ENCODE measurements at places on chromosomes 3 and 15. TPM values are rescaled to one million over a fixed set of nuclear protein-coding genes. Genes with fewer than 3 reads are reported as not detected.

GRCh38 chr3:42209917-42210316, 56.1 kb downstream of the CCK start:
- no peak for DNase-seq

The DUOXA1 gene
- polyA plus RNA-seq, result 0.12 TPM

- peak; percentile 35 for DNase-seq
These were observed 8.2 kb downstream of the DIPK2A start for GRCh38 chr3:143979813-143980212.

- DNase-seq, result peak; percentile 39
These were observed 617.4 kb downstream of the CADM2 start for GRCh38 chr3:85576091-85576690.

GRCh38 chr15:72086010-72086697, 31.8 kb downstream of the MYO9A start:
- no peak for DNase-seq

DNA sequence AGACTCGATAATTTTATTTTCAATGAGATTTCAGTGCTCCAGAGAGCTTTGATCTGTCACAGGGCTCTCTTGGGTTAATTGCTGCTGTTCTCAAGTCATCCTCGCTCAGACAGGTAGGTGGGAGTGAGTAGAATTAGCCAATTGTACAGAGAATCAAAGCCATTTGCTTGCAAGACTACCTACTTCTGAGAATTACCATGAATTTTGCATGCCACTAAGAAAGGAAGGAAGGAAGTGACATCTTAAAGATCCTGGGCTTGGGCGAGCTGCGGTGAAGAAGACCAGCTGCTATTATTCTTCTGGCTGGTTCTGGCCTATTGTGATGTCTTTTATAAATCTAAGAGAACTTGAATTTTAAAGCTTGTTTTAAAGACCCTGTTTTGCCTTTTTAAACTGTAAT, 154.1 kb upstream of the LPP start:
- DNase-seq, result no peak

The BUB1B gene
- 21.4 TPM for polyA plus RNA-seq

GRCh38 chr3:171658841-171659240, 151.4 kb downstream of the PLD1 start:
- DNase-seq, result no peak

- DNase-seq, result no peak
These were observed 87.6 kb downstream of the NR2F2 start for GRCh38 chr15:96418146-96418545.

GRCh38 chr15:42604894-42605744, 29.7 kb downstream of the STARD9 start:
- peak; percentile 87 for DNase-seq

- DNase-seq, result no peak
These were observed 657.0 kb upstream of the NAALADL2 start for GRCh38 chr3:174202116-174202515.

- DNase-seq, result no peak
These were observed 3.0 kb downstream of the MEF2A start for GRCh38 chr15:99568625-99569352.

DNA sequence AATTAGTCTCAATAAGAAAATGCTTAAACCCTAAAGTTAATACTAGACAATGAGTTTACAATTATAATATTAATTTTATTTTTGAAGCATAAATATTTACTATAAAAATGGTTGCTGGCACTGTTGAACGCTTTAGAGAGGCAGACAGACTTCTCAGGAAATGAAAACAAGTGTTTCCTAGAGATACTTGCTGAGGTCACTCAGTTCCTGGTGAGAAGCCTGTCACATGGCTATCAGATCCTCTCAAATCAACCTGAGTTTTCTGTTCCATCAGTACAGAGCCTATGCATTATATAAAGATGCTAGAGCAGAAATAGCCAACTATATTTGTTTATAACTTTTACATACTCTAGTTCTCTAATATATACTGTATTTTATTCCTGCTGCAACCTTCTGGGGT, 109.2 kb downstream of the MYO5A start:
- no peak for DNase-seq

DNA sequence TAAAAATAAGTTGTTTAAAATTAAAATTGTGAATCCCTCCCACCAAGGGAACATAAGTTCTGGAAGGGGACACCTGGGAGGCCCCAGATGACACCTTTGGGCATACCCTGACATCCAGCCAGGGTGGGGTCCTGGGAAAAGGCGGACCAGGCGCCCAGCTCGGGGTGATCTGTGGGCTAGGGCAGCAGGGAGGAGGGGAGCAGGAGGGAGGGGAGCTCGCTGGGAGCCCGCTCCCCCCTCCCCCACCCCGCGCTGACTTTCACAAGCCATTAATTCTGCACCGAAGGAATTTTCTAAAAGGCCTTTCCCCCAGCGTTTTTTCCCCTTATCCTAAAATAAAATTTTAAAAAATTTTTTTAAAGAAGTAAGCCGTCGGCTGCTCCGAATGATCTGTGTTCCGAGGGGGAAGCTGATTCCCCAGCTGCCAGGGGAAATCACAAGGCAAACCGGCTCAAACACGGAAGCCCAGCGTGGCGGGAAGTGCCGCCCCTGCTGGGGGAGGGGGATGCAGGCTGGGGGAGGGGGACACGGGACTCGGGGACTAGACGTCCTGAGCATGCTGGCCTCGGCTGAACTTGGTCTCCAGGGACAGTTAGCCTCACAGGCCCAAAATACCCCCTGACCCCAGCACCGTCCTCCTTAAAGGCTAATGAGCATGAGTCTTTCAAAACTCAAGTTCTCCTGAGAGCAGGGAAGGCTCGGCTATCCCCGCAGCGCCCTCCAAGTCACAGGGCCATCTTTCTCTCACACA, 13.9 kb downstream of the PLXND1 start:
- DNase-seq, result peak; percentile 79

- DNase-seq, result no peak
These were observed 74.2 kb upstream of the BHLHE40 start for GRCh38 chr3:4904811-4905695.

GRCh38 chr3:128089135-128089534, 34.5 kb downstream of the RUVBL1 start:
- DNase-seq, result no peak

The GOLGA8S gene
- polyA plus RNA-seq, result 0.75 TPM

GRCh38 chr3:150447631-150448465, 39.8 kb downstream of the TSC22D2 start:
- no peak for DNase-seq

- no peak for DNase-seq
These were observed 68.5 kb upstream of the SGO1 start for GRCh38 chr3:20254268-20255117.

DNA sequence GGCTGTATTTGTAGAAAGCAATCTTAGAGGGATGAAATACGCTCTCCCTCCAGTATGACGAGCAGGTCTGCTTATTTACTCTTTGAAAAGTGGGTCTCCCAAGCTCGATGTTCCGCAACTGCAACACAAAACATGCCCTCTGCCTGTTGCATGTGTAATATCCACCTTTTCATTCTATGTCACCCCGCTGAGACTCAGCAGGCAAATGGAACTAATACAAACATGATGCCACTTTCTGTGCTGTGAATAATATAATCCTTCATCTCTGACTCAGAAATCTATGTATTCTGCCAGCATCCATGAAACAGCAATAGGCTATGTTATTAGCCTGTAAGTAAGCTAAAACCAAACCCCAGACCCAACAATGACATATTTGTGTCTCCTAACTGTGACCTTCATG, 200.8 kb upstream of the TMCO5A start:
- no peak for DNase-seq

GRCh38 chr3:51798411-51798963, 19.4 kb upstream of the IQCF6 start:
- no peak for DNase-seq

The GNAT1 gene
- polyA plus RNA-seq, result not detected

- no peak for DNase-seq
These were observed 111.4 kb upstream of the CCNL1 start for GRCh38 chr3:157271283-157271882.

The TUSC7 gene
- polyA plus RNA-seq, result not detected

GRCh38 chr3:196193133-196193735, 18.0 kb downstream of the ZDHHC19 start:
- DNase-seq, result no peak

The CHRNA5 gene
- polyA plus RNA-seq, result 1.5 TPM

DNA sequence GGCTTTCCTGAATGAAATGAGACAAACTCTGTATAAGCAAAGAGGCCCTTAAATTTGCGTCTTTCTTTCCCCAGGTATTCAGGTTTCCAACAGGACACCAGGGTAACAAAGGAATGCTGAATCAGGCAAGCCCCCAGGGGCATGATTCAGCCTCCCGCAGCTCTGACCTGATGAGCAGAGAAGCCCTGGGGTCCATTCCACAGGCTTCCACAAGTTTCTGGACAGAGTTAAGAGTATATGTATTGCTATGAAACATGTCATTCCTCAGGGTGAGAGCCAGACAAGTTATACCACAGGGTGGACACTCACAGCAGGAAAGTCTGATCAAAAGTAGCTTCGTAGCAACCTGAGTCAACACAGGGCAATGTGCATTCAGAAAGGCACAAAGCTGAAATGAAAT, 68.1 kb upstream of the CTNNB1 start:
- no peak for DNase-seq

- DNase-seq, result peak; percentile 59
These were observed 130.9 kb downstream of the ASB7 start for GRCh38 chr15:100733101-100733842.

DNA sequence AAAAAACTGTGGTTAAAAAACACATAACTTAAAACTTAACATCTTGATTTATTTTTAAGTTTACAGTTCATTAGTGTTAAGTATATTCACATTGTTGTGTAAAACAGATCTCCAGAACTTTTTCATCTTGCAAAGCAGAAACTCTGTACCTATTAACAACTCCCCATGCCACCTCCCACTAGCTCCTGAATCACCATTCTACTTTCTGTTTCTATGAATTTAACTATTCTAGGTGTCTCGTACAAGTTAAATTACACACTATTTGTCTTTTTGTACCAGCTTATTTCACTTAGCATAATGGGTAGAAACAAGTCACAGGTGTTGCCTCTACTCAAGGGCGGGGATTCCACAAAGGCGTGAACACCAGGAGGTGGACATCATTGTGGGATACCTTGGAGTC, 43.2 kb downstream of the CRTC3 start:
- DNase-seq, result no peak

The AMT gene
- polyA plus RNA-seq, result 7.6 TPM

DNA sequence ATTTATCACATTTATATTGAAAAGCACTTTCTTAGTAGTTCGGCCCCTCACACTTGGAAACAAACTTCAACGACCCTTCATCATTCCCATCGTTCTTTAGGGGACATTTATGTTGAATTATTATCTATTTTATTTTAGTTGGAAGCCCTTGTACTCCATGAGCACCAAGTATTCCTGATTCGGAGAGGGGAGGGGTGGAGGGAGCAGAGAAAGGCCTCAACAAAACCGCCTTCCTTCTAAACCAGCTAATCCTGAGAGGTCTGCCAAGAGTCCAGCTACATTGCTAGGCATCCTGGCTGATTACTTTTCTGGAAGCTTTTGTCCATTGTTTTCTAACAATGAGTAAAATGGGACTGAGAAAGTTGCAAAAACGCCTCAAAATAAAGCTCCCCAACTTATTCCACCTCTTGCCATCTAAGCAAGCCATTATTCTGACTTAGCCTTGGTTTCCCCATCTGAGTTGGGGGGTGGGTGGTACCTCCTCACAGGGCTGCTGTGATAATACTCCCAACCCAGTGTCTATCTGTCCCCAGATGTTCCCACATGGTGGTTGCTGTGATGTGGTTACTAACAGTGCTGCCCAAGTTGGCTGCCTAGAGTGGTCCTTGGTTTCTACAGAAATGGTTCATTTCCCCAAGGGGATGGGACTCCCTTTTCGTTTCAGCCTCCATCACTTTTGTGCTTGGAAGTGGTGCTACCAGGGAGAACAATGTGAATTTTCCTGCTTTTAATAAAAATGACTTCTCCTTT, 1.2 kb upstream of the TMEM158 start:
- DNase-seq, result no peak

DNA sequence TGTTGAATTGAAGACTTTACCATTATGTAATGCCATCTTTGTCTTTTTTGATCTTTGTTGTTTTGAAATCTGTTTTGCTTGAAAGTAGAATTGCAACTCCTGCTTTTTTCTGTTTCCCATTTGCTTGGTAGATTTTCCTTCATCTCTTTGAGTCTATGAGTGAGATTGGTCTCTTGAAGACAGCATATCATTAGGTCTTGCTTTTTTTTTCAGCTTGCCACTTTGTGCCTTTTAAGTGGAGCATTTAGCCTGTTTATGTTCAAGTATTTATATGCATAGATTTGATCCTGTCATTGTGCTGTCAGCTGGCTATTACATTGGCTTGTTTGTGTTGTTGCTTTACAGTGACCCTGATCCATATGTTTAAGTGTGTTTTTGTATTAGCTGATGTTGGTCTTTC, 131.8 kb downstream of the ZIC1 start:
- DNase-seq, result no peak

DNA sequence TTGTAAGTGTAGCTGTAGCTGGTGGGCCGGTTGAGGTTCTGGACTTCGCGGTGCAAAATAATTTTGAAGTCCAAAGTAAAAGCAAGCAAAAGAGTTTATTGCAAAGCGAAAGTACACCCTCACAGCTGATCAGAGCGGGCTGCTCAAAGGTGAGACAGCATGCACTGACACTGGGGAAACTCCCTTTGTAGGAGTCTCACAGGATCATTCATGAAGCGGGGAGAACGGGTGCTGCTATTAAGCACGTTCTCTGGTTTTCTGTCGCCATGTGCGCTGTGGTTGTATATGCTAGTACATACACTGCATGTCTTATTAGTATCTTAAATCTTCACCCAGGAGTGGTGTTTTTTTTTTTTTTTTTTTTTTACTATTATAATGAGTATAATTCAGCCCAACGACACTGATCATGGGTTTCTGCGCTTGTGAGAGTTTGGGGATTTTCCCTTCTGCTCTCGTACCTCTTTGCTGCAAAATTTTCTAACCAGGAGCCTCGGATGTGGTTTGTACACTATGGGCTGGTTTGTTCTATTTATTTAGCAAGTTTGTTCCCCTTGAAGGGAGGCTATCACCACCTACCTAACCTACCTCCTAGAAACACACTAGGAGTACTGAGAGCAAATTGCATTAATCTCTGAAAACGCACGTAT, 1.4 kb upstream of the AP4E1 start:
- no peak for DNase-seq

Measured in muscle of back (tissue), 13 donors.